ENCODE measurements at places on chromosomes 3 and 15.

DNA sequence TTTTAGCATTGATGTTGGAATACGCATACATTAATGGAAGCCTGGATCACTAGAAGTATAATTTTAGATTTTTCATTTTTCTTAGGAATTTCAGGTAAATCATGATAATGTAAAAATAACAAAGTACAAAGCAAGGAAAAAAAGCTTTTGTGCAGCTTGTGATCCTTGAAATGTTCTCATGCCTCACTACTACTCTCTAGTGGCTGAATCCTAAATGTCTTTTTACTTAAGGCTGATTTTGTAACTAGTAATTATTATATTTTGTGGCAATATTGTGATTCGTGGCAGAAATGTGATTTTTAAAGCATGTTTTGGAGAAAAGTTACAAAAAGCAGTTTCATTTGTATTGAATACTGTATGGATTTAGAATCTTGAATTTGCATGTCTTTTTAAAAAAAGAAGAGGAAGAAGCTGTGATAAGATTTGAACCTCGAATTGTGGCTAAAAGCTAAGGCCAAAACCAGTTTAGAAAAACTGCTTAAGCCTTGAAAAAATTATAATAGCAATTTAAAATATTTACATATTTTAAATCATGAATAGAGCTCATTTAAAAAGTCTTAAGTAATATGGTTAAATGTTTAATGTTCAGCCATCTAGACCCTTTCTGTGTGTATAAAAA is 39.0 kb downstream of the U2SURP start:
- DNase-seq = no peak

GRCh38 chr3:64234571-64234970 is 9.3 kb upstream of the PRICKLE2 start:
- no peak for DNase-seq

- no peak for DNase-seq
These were observed 18.6 kb upstream of the C15orf40 start for GRCh38 chr15:83030021-83030420.

DNA sequence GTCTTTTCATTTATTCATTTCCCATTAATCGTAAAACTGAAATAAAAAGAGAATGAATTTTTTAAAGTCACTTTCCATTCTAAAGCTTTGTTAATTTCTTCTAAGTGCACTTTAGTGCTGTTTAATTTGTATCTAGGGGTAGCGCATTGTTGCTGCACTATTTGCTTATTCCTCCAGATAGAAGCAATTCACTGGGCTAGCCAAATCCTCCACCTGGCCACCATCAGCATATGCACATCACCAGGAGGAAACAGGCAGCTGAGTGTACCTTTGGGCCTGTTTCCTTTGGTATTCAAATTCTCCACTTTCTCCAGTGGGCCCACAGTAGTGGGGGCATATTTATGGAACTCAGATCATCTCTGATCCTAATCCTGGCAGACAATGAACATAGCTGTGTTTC is 29.8 kb upstream of the CPB1 start:
- DNase-seq = no peak

GRCh38 chr3:148906667-148907066 is 41.6 kb downstream of the CPA3 start:
- DNase-seq = no peak

GRCh38 chr3:192848371-192849233 is 69.1 kb downstream of the MB21D2 start:
- DNase-seq = no peak

DNA sequence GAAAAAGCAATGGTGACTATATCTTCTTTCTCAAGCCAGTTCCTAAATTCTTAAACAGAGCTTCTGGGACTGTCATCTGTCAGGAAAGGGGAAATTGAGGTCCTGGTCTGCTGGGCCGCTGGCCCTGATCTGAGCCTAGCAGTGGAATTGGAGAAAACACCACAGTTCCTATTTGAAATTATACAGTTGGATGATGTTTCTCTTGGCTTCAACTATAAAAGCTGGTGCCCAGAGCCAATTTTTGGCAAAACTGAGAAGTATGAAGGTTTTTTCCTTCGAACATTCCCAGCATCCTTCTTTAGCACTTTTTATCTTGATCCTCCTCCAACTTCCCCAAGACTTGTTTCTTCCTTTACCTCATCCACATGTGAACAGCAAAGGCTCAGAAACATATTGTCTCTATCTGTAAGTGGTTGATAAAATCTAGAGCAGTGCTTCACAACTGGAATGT is 83.9 kb downstream of the CD47 start:
- no peak for DNase-seq

GRCh38 chr3:81451611-81452010 is 309.8 kb downstream of the GBE1 start:
- no peak for DNase-seq

- peak; percentile 13 for DNase-seq
These were observed 16.0 kb upstream of the EID1 start for GRCh38 chr15:48861813-48862431.

GRCh38 chr3:117786349-117786748 is 1076.8 kb downstream of the TUSC7 start:
- no peak for DNase-seq

DNA sequence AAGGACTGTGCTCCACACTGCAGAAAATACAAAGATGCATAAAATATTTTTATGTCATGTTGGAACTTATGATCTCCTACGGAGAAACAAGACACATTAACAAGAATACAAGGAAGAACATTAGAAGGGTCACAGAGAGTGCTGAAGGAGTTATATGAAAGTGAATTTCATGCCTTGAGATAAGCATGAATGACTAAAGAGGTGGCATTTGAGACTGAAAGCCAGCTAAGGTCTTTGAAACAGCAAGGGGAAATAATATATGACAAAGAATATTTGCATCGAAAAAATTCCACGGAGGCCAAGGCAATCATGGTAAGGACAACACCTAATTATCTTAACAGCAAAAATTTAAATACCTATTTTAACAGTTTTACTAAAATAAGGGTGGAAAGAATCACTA is 12.5 kb downstream of the GSK3B start:
- no peak for DNase-seq

GRCh38 chr3:112979244-112979832 is 4.4 kb upstream of the CD200R1 start:
- DNase-seq = no peak

DNA sequence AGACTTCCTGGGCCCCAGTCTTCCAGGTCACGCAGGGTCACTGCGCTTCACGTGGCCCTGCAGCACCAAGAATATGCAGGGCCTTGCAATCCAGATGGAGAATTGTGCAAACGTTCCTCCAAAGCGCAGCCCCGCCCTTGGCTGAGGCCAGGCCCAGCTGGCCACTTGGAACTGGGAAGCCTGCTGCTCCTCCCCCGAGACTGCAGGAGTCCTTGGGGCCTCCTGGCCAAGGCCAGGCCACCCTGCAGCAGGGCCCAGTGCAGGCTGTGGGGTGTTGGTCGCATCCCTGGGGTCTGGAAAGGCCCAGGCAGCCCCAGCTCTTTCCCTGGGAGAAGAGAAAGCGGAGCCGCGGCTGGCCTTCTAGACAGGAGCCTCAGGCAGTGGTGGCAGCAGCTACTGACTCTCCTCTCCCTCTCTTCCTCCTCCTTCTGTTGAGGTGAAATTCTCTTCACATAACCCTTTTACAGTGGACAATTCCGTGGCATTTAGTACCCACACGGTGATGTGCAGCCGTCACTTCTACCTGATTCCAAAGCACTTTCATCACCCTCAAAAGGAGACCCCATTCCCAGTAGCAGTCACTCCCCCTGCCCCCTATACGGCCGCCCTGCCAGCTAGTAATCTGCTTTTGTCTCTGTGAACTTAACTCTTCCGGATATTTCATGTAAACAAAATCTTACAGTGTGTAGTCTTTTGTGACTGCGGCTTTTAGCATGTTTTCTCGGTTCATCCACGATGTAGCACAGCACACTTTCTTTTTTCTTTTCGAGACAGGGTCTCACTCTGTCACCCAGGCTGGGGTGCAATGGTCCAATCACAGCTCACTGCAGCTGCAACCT is 103.9 kb downstream of the TMEM266 start:
- DNase-seq = no peak

DNA sequence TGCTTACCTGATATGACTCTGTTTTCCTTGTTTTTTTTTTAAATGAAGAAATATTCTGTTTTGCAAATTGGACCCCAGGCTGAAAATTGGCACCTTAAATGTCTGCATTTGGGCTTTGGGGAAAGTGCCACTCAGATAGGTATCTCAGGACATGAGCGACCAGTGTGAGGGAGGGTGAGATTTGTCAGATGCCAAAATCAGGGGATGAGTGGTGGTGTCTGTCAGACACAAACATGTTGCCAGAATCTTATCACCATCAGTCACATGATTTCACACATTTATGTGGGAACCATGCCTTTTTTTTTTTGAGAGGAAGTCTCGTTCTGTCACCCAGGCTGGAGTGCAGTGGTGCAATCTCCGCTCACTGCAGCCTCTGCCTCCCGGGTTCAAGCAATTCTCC is 75.6 kb upstream of the OSBPL11 start:
- DNase-seq = no peak

DNA sequence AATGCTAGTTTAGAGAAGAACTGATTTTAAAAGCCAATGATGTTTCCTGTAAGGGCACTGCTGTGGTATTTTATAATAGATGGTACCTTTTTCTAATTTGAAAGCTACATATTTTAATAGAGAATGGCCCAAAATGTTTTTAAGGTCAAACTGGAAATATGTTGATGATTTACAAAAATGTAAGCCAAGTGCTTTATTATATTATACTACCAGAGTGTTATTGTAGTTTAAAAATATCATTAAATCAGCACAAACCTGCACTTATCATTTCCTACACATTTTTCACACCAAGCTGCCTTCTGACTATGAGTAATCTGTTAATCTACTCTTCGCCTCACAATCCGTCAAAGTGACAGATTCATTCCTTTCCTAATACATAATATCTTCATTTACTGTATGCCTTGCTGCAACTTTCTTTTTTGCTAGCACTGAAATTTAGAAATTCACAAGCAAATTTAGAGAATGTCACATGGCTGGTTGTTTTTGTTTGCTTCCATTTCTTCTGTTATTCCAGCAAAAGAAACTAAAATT is 126.4 kb upstream of the FAM3D start:
- no peak for DNase-seq

DNA sequence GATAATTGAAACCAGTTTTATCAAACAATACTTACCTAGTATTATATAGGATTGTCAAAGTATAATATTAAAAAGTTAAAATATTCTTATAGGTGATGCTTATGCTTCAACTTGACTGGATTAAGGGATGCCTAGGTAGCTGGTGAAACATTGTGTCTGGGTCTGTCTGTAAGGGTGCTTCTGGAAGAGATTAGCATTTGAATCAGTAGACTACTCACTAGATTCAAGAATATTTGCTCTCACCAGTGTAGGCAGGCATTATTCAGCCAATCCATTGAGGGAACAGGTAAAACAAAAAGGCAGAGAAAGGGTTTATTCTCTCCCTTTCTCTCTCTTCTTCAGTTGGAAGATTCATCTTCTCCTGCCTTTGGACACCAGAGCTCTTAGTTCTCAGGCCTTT is 486.8 kb upstream of the GOLIM4 start:
- no peak for DNase-seq

DNA sequence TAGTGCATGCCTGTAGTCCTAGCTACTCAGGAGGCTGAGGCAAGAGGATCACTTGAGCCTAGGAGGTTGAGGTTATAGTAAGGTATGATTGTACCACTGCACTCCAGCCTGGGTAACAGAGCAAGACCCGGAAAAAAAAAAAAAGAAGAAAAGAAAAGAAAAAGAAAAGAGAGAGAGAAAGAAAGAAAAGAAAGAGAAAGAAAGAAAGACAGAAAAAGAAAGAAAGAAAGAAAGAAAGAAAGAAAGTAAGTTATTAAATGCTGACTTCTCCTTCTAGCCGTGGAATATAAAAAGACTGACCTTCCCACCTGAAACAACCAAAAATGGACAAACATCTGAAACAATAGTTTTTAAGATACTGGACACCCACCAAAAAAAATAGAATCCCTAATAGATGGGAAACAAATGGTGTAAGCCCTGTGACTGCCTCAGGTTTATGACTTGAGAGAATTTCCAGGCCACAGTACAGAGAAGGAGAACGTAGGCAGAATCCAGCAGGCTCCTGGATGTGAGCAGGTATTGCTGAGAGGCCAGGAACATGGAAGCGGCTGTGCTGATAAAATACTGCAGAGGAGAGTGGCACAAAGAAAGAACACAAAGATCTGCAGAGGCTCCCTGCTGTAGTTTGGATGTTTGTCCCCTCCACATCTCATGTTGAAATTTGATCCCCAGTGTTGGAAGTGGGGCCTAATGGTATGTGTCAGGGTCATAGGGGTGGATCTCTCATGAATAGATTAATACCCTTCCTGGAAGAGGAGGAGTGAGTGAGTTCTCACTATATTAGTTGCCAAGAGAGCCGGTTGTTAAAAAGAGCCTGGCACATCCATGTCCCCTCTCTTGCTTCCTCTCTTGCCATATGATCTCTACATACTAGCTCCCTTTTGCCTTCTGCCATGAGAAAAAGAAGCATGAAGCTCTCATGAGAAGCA is 41.8 kb upstream of the PRSS50 start:
- DNase-seq = no peak

DNA sequence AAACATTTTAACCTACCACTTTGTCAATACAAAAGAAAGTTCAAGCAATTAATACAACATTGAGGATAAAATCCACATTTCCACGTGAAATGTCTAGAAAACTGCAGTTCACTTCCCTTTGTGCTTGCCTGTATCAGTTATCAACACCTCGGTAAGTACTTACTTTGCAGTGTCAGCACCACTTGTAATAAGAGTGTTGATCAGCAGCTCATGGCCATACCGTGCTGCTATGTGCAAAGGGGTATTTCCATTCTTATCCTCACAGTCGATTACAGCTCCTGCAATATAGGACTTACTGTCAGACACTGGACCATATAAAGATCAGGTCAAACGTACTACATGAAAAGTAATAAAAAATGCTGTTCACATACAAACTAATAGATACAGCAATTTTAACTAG is 84.4 kb downstream of the ANKRD28 start:
- no peak for DNase-seq

- DNase-seq = no peak
These were observed 366.8 kb downstream of the ZIC1 start for GRCh38 chr3:147775816-147776530.

DNA sequence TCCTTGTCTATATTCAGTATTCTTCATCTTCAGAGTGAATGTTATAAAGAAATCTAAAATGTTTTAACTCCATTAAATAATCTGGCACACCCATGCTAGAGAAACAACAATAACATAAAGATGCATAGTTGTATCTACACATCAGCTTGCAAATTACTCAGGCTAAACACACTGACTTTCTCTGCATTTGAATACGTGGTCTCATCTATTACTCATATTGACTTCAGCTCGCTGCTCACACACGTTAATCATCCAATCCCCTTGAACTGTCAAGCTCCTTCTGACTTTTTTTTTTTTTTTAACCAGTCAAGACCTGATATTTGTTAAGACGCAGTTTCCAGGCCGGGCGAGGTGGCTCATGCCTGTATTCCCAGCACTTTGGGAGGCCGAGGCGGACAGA is 1137.3 kb upstream of the CADM2 start:
- no peak for DNase-seq

All from GDM1 (cell line).